ENCODE measurements at places on chromosomes 3 and 15.

DNA sequence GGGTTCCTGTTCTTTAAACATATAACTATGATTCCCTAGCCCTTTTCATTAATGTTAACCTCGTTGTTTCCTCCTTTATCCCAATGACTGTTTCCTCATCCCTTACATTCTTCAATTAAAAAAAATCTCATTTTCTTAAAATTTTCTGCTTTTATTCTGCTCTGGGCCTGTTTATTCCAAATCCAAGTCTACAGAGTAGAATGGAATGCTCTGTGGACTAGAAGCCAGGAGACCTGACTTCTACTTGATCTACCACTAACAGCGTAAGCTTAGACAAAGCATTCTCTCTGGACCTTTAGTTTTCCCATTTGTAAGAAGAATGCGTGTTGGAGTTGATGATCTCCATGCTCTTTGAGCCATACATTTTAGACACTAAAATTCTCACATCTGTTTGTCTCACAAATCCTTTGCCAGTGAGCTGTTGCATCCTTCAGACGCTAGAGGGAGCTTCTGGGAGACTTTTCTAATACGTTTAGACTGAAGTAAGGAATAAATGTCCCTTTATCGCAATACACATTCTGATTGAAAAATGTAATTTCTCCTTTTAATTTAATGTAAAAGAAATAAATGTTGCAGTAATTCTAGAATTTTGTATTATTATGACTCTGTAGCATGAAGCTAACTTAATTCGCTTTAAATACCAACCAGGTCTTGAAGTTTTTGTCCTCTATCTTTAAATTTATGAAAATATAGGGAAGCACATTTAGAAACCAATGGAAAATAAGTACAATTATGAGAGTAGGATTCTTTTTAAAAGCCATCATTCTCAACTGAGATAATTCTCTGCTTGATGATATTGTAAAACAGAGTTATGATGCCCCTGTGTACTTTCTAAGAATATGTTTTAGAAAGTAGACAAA, 21.7 kb upstream of the GMNC start:
- no peak for DNase-seq

- no peak for DNase-seq
Observed at GRCh38 chr3:72776-73175, 123.8 kb upstream of the CHL1 start.

- DNase-seq, result no peak
Observed at GRCh38 chr15:101613130-101614000, 38.8 kb downstream of the TM2D3 start.

DNA sequence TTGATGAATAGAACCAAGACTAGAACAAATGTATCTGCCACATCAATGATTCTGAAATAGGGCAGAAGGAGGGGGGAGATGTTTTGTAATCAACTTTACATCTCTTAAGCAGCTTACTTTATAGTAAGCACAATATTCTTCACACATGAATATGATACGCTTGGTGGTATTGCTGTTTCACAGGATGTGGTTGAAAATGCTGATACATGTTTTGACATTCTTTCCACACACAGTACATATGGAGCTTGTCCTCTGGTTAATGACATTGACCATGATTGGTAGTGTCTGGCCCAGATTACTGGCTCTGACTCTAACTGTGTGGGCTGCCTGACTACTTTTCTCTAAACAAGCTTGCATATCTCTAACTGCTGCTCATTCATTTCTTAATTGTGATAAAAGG, 168.9 kb downstream of the KLHL25 start:
- DNase-seq, result no peak

DNA sequence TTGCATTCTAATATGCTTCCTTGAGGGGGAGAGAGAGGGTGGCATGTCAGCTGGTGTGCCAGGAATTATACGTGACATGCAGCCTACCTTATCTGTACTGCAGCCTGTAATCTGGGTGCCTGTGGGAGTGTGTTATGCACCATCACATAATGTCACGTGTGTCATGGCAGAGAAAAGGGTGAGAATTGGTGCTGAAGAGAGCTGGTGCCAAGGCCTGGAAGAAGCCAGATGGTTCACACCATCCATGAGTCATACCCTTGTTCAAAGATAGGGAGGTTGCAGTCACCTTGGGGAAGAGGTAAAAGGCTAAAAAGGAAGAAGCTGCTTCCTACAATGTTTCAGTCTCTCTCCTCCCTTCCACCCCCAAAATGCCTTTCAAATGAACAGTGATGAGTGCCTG, 5.3 kb downstream of the BRPF1 start:
- DNase-seq, result no peak

GRCh38 chr15:41892621-41893421, 1.0 kb downstream of the SPTBN5 start:
- DNase-seq, result peak; percentile 18

- DNase-seq, result no peak
Observed at GRCh38 chr3:139529662-139530061, 9.9 kb downstream of the RBP1 start.

DNA sequence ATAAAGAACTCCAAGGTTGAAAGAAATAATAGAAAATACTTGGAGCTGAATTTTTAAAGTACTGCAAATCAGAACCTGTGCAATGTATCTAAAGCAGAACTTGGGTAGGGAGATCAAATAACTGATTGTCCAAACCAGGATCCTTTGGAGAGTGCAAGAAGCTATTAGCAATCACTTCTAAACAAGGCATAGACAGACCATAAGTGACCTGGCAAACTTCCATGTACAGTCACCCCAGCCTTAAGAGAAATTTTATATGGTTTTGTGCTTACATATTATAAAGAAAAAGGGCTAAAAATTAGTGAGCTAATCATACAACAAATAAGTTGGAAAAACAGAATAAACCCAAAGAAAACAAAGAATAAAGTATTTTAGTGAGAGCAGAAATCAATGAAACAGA, 35.2 kb downstream of the ETV5 start:
- no peak for DNase-seq

GRCh38 chr3:111926266-111926676, 52.6 kb upstream of the ABHD10 start:
- DNase-seq, result no peak

DNA sequence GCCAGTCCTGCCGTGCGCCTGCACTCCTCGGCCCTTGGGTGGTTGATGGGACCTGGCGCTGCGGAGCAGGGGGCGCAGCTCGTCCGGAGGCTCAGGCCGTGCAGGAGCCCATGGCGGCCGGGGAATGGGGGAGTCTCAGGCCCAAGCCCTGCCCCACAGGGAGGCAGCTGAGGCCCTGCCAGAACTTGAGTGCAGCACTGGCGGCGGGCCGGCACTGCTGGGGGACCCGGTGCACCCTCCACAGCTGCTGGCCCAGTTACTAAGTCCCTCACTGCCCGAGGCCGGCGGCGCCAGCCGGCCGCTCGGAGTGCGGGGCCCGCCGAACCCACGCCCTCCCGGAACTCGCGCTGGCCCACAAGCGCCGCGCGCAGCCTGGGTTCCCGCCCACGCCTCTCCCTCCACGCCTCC, 190.9 kb upstream of the MME start:
- no peak for DNase-seq

- no peak for DNase-seq
Observed at GRCh38 chr3:155595371-155595770, 149.5 kb downstream of the PLCH1 start.

GRCh38 chr3:11690863-11691766, 47.4 kb upstream of the VGLL4 start:
- DNase-seq, result no peak

GRCh38 chr15:43505738-43506137, 11.7 kb upstream of the MAP1A start:
- DNase-seq, result no peak

DNA sequence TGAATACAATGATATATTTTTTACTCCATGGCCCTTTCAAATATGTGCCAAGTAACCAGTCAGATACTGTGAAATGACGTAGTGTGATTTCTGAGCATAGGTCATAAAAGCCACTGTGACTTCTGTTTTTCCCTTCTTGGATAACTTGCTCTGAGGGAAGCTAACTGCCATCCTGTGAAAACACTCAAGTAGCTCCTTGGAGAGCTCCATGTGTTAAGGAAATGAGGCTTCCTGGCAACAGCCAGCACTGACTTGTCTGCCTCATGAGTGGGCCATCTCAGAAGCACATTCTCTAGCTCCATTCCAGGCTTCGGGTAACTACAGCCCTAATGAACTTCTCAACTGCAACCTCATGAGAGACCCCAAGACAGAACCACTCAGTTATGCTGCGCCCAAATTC, 9.5 kb upstream of the CCDC80 start:
- no peak for DNase-seq

DNA sequence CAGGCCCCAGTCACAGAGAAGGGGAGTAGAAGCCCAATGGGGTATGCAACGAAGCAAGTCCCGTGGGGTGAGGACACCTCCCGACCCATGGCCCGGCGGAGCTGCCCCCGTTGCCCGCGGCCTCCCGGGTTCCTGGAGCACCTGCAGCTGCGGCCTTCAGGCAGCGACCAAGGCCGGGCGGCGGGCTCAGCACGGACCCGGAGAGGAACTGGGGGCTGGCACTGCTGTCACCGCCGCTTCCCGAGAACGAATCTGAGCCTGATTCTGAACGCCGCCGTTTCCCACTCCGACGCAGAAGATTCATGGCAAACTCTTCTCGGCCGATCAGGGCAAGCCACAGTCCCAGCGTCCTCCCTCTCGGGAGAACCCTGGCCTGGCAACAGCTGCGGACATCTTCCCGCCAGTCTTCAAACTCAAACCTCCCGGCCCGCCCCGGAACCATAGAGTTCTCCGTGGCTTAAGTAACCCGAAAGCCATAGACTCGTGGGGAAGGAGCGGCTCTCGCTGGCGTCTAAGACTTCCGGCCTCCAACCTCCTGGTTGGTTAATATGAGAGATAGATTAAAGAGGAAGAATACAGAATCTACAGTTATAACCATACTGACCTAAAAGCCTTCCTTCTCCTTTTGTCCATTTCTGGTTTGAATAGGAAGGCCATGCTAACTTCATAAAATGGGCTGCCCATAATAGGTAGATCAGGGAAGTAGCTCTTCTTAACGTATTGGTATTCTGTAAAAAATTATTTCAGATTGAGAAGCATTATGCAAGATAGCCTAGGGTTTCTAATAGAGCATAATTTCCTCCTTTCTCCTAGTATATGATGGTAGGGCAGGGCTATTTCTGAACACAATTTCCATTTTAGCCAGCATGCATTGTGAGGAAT, at the start of gene POLQ:
TSS of gene POLQ (minus strand) at position 415 of the 882 bp plus-strand sequence. CDS start at position 304, 111 bp downstream.
- peak; percentile 81 for DNase-seq

- no peak for DNase-seq
Observed at GRCh38 chr3:129107793-129108192, 13.8 kb downstream of the RAB43 start.
